ENCODE measurements at places on chromosomes 3 and 15.

DNA sequence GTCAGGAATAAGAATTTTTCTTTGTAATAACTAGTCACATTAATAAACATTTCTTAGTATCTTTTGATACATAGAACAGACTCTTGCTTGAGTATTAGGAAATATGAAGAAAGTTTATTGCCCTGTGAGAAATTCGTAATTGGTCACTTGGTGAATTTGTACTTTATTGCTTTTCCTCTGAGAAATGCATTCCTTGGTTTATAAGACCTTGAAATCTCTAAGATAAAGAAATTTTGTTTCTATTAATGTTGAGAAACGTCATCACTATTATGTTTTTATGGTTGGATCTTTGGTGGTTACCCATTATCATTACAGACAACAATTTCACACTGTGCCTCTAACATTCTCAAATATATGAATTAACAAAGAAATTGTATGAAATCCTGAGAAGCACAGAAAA is 652.0 kb upstream of the NECTIN3 start:
- no peak for DNase-seq

DNA sequence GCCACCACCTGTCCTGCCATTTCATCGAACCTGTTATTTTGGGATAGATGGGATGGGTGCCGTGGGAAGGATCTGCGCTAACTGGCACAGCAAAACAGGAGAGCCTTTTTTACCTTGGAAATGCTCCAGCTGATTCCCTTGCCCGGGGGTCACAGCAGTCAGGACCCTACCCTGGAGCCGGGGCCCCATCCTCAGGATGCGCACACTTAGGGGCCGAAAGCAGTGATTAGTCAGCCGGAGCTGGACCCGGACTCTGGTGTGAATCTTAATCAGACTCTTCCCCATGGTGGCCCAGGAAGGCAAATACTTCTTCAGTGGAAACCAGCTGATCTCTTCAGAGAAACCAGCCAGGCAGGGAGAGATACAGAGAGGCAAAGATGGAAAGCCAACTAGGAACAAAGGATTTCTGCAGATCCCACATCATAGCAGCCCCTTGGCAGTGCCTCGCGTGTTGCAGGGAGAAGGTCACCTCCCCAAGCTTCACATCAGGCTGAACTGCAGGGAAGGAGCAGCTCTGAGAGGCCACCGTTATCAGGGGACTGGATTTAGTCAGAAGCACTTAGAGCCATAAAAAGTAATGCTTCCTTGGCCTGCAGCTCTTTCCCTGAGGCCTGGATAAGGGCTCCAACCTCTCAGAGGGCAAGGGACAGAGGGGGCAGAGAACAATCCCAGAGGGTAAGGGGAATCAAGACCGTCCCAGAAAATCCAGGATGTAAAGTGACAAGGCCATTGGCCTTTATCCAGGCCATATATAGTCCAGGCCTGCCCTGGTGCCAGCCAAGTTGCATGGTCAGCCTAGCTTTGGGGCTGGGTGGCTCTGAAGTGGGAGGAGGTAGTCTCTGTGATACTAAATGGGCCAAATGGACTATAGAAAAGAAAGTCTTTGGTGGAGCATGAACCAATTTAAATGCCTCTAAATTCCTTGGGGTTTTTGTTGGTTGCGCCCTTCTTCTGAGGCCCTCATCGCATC is 52.9 kb downstream of the WDR76 start:
- no peak for DNase-seq

GRCh38 chr15:45637552-45638033 is 2.8 kb downstream of the SQOR start:
- DNase-seq, result no peak

- no peak for DNase-seq
Observed at GRCh38 chr3:128569756-128570155, 76.8 kb upstream of the GATA2 start.

DNA sequence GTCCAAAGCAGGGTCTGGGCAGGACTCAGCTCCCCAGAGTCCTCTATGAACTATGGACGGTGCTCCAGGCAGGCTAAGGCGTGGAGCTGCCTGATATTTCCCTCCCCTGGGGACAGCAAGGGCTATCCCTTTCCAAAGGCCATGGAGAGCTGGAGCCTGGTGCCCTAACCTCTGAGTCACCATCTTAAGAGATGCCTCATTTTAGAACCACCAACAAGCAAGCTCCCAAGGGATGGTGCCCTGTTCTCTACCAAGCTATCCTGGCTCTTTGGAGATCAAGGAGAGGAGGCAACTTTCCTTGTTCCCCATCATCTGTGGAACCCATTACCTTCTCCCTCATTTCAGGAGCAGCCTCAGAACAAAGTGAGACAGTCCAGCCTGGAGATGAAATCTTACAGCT is 15.7 kb downstream of the STARD5 start:
- DNase-seq, result no peak

DNA sequence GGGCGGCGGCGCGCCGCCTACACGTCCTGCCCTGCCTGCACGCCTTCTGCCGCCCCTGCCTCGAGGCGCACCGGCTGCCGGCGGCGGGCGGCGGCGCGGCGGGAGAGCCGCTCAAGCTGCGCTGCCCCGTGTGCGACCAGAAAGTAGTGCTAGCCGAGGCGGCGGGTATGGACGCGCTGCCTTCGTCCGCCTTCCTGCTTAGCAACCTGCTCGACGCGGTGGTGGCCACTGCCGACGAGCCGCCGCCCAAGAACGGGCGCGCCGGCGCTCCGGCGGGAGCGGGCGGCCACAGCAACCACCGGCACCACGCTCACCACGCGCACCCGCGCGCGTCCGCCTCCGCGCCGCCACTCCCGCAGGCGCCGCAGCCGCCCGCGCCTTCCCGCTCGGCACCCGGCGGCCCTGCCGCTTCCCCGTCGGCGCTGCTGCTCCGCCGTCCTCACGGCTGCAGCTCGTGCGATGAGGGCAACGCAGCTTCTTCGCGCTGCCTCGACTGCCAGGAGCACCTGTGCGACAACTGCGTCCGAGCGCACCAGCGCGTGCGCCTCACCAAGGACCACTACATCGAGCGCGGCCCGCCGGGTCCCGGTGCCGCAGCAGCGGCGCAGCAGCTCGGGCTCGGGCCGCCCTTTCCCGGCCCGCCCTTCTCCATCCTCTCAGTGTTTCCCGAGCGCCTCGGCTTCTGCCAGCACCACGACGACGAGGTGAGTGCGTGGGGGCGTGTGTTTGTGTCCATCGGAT is 602 bp downstream of the TRIM71 start:
- DNase-seq, result no peak

GRCh38 chr3:16937326-16937845 is 52.6 kb downstream of the PLCL2 start:
- DNase-seq, result no peak

- DNase-seq, result no peak
Observed at GRCh38 chr15:78989701-78990240, 44.9 kb upstream of the CTSH start.

DNA sequence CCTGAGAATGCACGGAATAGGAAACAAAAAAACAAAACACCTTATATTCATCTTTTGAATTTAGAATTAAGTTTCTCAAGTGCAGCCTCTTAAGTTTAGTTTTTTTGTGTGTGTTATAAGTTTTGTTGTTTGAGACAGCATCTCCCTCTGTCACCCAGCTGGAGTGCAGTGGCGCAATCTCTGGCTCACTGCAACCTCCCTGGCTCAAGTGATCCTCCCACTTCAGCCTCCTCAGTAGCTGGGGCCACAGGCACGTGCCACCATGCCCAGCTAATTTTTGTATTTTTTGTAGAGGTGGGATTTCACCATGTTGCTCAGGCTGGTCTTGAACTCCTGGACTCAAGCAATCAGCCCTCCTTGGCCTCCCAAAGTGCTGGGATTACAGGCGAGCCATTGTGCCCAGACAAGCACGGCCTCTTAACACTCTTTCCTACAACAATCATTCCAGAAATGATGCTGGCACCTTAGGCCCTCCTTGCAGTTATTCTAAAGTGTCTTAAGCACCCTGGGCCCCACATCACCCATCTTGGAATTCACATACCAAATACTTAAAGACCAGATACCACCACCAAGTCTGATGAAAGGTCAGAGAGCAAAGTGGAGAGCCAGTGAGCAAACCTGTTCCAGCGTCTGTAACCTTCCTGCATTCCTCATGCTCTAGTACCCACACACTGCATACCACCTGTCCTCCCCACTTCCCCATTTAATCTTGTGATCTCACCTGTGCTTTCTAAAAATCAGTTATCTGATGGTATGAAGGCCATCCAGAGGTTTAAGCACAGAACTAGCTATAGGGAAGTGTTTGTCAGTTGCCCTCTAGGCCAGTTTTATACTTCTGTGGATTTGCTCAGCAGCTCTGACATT is 6.9 kb upstream of the SPG11 start:
- DNase-seq, result no peak

DNA sequence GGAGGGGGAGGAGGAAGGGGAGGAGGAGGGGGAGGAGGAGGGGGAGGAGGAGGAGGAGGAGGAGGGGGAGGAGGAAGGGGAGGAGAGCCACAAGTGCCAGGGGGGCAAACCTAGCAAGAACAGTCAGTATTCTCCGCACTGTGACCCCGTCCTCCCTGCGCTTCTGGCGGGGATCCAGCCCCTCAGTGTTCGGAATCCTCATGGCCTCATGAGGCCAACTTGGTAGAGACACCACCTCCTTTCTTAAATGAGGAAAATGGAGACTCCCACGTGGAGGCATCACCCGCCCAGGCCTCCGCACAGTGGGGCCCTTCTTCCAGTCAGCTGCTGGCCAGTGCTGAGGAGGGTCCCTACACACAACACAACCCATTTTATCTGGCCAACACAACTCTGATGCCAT is 163.4 kb downstream of the XXYLT1 start:
- DNase-seq, result no peak

DNA sequence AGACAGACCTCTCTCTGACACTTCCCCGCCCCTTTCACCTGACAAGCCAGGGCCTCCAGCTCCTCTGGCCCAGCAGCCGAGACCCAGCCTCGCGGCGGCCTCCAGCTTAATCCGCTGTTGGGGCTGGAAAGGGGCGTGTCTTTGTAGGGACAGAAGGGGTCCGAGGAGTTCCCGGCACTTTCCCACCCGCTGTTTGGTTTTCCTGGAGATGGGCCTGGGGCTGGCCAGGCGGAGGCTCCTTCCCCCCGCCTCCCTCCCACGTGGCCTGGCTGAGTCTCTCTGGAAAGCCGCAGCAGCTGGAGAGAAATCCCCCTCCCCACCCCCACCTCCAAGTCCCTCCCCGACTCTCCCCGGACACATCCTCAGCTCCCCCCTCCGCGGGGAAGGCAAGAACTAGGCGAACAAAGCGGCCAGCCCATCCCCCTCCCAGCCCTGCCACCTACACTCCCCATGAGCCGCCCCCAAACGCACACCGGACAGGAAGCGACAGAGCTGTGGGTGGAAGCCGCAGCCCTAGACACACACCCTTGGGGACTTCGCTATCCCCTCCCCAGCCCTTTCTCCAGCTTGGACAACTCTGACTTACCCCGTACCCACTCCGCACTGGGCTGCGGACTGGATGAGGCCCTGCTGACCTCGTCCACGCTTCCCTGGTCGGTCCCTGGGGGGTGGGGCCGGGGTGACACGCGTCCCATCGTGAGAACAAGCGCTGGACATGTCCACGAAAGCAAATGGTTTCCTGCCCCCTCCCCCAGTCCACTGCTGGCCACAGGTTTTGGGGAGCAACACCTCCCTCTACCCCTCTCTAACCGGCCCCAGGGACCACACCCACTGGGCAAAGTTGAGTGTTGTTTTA is 1.2 kb downstream of the IGDCC4 start:
- DNase-seq, result no peak

DNA sequence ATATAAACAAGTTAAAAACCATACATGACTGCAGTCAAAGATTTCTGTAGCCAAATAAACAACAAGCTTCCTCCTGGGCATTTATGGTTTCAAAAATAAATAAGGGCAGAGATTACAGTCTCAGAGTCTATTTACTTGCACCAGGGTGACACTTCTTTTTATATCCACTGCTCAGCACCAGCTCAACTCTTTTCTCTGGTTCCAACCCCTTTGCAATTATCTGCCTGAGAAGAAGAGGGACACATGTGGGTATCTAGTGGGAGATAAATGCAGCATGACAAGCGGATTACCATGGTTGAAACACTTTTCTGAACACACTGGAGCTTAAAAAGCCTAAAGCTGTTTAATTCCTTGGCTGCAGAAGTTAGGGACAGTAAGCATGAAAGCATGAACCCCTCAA is 311.5 kb downstream of the CNTN3 start:
- no peak for DNase-seq

- DNase-seq, result no peak
Observed at GRCh38 chr15:71577071-71577470, 233.3 kb upstream of the NR2E3 start.

- DNase-seq, result no peak
Observed at GRCh38 chr15:60441331-60441730, 37.6 kb downstream of the ICE2 start.

GRCh38 chr15:101325263-101326025 is 30.4 kb upstream of the SNRPA1 start:
- no peak for DNase-seq

GRCh38 chr3:174046311-174046710 is 648.8 kb downstream of the NLGN1 start:
- DNase-seq, result no peak

DNA sequence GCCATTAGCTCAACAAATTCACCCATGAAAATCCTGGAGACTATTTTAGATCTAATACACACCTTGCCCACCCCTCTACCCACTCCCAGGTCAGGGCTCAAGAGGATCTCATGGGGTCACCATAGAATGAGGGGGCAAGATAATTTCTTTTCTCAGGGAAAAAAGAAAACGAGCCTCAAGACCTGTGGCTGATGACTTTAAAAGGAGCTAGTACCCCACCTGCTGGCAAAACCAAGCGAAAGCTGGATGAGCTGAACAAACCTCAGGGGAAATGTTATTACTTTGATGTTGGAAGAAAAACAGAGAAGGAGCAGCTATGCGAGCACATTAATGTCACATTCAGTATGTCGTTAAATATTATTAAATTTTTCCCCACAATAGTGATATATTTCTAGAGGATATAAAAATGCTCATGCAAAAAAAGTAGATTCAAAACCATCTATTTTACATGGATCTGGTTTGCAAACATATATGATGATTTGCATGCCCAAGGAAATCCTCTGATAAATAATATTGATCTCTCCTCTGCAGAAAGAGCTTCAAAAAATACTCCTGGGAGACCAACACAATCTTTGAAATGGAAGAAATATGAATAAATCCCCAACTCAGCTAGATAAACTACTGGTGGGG is 37.7 kb downstream of the PLD1 start:
- peak; percentile 25 for DNase-seq

DNA sequence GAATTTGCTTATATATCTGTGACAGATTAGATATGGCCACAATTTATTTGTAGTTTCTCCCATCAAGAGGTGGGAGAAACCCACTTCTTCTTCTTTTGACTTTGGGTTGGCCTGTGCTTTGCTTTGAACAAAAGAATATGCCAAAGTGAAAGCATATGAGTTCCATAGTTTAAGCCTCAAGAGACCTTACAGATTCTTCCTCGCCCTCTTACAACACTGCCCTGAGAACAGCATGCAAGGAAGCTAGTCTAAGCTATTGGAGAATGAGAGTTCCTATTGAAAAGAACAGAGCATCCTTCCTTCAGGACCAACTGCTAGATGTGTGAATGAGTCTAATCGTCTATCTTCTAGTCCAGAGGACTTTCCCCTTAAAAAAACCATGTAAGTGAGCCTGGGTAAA is 394.8 kb downstream of the TUSC7 start:
- no peak for DNase-seq

DNA sequence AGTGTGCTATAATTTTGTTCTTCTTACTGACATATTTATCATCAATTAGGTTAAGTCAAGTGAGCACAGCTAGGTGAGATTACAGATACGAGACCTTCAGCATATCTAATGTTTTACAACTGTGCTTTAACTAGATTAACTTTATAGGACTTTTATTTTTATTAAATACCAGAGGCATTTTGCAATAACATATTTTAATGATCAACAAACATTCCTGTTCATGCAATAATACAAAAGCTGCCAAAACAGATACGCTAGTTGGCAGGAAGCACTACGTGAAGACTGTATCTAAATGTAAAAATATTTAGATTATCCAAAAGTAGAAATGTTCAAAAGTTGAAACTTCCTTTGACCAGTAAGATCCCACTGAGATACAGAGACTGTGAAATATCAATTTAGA is 139.1 kb downstream of the CBLB start:
- no peak for DNase-seq
